ENCODE measurements at places on chromosomes 12 and 14.

DNA sequence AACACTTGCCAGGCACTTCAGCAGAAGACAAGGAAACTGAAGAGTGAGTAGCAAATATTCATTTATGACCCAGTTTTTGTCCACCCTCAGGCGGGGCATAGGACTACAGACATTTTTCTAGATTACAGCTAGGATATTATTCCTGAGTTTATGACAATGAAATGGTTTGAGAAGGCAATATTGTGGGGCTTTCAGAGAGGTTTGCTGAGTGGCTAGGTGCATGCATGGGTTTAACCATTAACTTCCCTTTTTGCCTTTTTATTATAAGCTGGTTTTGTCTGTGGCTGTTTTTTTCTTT, 104.0 kb upstream of the BCAT1 start:
- no peak for DNase-seq

GRCh38 chr12:117118838-117119591, 19.8 kb upstream of the TESC start:
- DNase-seq: peak; percentile 64

DNA sequence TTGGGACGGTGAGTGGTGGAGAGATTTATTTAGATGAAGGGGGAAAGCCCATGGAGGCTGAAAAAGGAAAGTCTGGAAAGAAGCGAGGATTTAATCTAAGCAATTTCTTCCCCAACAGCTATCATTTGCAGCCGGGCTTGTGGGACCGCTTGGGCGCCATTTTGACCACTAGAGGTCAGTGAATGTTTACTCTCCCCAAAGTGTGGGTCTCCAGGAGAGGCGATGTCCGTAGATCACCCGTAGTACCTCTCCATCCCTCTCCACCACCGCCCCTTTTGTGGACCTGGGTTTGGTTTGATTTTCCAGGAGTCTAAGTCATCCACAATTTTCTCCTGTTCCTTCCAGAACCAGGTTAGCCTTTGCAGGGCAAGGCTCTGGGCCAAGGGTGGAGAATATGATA, 91.2 kb upstream of the PARP11 start:
- peak; percentile 62 for DNase-seq

DNA sequence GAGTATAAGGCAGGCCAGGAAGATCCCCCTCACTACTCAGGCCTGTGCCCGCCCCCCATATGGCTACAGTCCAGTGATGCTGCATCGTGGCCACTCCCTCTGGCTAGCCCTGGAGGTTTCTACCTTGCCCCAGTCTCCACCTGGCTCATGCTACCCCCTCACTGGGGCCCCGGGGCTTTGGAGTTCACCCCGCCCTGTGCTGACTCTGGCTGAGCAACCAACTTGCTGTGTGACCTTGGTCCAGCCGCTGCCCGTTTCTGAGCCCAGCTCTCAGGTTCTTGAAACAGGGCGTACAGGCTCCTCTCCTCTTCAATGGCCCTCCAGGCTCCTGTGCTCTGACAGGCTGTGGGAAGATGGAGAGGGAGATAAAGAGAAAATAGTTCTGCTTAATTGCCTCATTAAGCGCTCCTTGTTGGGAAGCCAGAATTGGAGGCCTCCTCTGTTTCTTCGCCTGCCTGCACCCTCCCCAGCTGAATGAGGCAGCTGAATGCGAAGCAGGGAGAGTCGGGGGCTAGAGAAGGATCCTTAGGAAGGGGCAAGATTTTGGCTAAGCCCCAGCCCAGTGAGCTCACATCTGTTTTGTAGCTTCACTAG, 138.2 kb upstream of the NCOR2 start:
- DNase-seq: peak; percentile 75

DNA sequence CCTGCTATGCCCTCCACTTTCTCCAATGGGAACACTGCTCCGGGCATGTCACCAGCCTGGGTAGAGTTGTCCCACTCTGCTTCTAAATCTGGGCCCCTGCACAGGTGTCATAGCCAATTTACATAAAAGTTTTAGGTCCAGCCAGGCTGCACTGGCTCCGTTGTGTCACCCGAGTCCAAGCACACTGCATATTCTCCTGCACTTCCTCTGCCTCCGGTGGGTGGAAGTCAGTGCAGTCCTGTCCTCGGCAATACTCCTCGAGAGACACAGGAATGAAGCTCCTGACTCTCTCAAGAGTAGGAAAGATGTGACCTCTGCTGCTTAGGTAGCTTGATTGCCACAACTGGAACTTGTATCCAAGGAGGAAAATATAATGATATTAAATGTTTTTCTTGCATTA, 15.2 kb downstream of the SLC8A3 start:
- no peak for DNase-seq

DNA sequence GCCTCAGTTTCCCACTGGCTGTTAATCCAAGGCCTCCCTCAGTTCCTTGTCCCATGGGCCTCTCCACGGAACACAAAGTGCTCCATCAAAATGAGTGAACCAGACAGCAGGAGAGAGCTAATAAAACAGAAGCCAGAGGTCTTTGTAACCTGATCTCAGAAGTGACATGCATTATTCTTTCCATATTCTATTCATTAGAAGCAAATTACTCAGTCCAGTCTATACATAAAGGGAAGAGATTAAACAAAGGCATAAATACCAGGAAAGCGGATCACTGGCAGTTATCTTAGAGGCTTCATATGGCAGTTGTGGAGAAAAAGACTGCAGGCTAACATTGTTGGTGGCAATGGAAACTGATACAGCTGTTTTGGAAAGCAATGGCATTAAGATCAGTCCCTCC, 170.6 kb upstream of the GARIN6 start:
- DNase-seq: no peak

DNA sequence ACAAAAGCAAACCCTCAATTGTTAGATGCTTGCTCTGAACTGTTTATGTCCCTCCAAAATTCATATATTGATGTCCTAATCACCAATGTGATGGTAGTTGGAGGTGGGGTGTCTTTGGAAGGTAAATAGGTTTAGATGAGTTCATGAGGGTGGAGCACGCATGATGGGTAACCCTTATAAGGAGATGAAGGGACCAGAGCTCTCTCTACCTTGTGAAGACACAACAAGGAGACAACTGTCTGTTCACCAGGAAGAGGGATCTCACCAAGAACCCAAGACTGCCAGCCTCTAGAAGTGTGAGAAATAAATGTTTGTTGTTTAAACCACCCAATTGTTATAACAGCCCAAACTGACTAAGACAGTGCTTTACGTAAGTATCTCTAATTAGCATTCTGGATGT, 27.0 kb downstream of the DHRS2 start:
- no peak for DNase-seq

GRCh38 chr12:67957383-67957782, 31.9 kb upstream of the IFNG-AS1 start:
- DNase-seq: no peak

- no peak for DNase-seq
These were observed 5.7 kb downstream of the NIN start for GRCh38 chr14:50825307-50825706.

- no peak for DNase-seq
These were observed 13.8 kb downstream of the TAOK3 start for GRCh38 chr12:118358612-118359540.

- no peak for DNase-seq
These were observed 18.8 kb upstream of the P2RX4 start for GRCh38 chr12:121191151-121191550.

GRCh38 chr14:59591641-59592370, 15.2 kb upstream of the CCDC175 start:
- DNase-seq: no peak

DNA sequence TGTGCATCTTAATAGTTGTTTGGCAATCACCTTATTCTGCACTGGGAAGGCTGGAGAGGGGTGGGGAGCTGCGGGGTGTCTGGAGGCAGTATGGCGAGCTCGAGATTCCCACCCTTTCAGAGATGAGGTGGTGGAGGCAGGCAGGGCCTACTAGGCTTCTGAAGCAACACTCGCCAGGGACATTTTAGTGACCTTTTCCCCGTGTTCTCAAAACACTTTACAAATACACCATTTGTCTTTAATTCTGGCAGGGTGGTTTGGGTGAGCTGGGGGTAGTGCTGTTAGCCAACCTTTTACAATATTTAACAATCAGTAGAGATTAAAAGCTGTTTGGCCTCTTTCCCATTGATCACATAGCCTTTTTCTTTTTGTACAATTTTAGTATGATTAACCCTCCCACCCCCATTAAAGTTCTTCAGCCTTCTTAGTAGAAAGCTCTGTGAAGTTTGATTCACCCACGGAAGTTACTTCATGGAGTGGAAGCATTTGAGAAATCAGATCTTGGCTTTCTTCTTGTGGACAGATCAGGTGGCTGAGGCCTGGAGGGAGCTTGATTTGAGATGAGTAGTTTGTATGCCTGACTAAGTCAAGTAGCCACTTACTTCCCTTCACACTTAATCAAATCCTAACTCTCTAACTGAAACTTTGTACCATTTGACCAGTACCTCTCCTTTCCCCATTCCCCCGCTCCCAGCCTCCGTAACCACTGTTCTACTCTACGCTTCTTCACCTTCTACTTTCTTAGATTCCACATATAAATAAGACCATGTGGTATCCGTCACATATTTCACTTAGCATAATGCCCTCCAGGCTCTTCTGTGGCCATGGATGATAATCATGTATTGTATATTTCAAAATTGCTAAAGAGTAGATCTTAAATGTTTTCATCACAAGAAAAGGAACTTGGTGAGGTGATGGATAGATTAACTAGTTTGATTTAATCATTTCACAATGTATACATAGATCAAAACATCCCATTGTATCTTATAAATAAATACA, 41.0 kb downstream of the TRAF3 start:
- no peak for DNase-seq

DNA sequence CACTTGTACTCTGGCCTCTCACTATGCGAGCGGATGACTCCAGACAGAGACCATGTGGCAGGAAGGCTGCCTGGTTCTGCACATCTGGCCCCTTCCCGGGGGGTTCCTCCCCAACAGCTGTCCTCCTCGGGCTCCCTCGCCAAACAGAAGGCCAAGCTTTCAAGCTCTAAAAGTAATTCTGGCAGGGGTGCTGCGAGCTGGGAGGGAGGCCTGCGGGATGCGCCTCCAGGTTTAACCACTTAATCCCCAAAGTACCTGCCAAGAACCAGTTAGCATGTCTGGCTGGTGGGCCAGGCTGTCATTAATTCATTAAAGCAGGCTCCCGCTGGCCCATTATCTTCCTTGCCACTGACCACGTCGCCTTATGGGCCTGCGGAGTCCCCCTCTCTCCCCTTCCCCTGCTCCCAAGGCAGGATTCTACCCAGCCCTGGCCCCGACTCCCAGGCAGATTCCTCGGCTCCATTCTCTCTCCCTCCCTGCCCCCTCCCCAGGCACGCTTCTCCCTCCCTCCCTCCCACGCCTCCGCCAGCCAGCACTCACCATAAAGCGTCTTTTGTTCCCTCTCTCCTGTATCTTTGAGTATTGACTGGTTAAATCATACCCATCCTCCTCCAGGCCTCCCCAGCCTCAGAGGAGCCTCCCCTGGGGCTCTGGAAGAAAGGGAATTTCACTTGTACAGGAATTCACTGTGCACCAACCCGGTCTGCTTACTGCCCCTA, 4.9 kb downstream of the HRK start:
- DNase-seq: peak; percentile 76

DNA sequence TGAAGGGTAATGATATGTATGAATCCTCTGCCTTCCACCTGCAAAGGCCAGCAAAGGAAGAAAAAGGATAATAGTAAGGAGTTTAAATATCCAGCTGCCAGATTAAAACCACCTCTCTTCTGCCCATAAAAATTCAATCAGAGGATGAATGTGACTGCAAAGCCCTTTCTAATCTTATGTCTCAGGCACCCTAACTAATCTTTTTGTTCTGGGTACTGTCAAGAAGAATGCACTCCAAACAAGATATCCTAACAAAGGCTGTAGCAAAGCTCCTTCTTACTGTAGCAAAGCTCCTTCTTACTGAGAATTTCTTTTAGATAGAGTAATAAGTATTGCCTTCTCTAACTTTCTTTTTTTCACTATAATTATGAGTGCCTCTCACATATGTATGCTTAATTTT, 91.8 kb downstream of the ST8SIA1 start:
- DNase-seq: no peak

- no peak for DNase-seq
These were observed 121.9 kb upstream of the FKBP4 start for GRCh38 chr12:2672863-2673262.

DNA sequence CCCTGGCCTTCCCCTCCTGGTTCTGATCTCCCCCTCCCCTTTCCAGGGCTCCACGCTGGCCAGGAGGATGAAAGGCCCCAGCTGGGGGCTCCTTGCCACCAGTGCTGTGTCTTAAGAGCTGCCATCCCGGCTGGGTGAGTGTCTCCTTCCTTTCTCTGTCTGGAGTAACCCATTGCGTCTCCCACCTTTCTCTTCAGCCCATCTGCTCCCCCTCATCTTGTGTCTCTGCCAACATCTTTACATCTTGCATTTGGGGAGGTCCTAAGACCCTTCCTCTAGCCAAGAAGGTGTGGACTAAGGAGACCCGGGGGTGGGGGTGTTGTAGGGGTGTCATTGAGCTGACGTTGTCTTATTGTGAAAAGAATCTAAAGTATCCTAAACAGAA, 505 bp downstream of the BCL2L2 start:
- DNase-seq: no peak

DNA sequence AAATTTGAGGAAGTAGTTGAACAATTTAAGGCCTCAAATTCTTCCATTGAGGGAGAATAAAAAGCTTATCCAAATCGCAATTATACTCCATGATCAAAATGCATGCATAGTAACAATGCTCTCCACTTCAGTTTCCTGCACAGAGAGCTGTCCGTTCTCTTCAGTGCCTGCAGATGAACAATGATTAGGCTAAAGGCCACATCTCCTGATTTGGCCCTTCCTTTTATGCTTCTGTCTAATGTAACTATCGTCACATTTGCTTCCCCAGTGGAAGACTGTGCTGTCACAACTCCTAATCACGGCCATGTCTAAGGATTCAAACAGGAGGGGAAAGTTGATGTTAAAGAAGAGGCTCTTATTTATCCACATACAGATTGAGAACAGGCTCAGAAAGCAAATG, 113.6 kb upstream of the NPAS3 start:
- peak; percentile 83 for DNase-seq

GRCh38 chr12:11105546-11105945, 13.4 kb upstream of the TAS2R43 start:
- DNase-seq: no peak

GRCh38 chr12:117836999-117837736, 131.6 kb downstream of the KSR2 start:
- DNase-seq: peak; percentile 96

GRCh38 chr12:81167694-81168093, 89.8 kb downstream of the ACSS3 start:
- DNase-seq: no peak

GRCh38 chr12:90963946-90964345, 9.0 kb upstream of the CCER1 start:
- DNase-seq: no peak

DNA sequence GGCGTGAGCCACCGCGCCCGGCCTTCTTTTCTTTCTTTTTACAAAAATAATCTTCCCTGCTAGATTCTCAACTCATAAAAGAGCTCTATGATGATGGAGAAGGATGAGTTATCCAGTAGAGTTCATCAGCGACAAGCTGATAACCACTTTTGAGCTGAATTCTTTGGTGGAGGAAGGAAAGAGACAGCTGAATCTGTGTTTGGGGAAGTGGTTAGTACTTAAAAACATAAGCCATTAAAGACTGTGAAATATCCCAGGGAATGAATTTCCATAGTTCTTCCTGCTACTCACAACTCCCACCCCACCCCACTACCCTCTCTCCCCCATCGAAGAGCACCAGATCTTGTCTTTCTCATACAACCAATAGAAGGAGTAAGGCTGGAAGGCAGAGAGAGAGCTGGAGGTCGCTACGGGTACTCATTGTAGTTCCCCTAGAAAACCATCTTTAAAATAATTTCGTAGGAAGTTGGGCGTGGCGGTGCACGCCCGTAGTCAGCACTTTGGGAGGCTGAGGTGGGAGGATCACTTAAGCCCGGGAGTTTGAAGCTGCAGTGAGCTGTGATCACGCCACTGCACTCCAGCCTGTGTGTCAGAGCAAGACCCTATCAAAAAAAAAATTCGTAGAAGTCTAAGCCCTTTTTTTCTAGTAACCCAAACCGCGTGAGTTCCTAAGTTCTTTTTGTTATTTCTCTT, 647 bp upstream of the ESPL1 start:
- DNase-seq: no peak

Measured in eye (tissue), 1 donor.